ENCODE measurements at places on chromosomes 13 and 19. TPM values are rescaled to one million over a fixed set of nuclear protein-coding genes. Genes with fewer than 3 reads are reported as not detected.

The KLK12 gene
- not detected for total RNA-seq

The MAB21L1 gene
- total RNA-seq, result not detected

The SYCN gene
- total RNA-seq, result not detected

The DPF1 gene
- 5.4 TPM for total RNA-seq

The KIR3DL1 gene
- not detected for total RNA-seq

The TIMM44 gene
- total RNA-seq, result 26.1 TPM

The CEACAM19 gene
- 7.7 TPM for total RNA-seq

The ZNF558 gene
- total RNA-seq, result 7.0 TPM

The KLK15 gene
- not detected for total RNA-seq

The CCDC169 gene
- 0.41 TPM for total RNA-seq

The CACNG6 gene
- total RNA-seq, result 11.8 TPM

The EPN1 gene
- total RNA-seq, result 135 TPM

The TLE2 gene
- 2.5 TPM for total RNA-seq

The MAST1 gene
- total RNA-seq, result 1.8 TPM

The ZNF417 gene
- 5.4 TPM for total RNA-seq

The WTIP gene
- total RNA-seq, result 35.0 TPM

The ZNF837 gene
- 1.1 TPM for total RNA-seq

The CCDC194 gene
- not detected for total RNA-seq

Data from A549 treated with AZD2906 at 1 μM for 4 hours (cell line).